ENCODE measurements at places on chromosomes 7 and 10. TPM values are rescaled to one million over a fixed set of nuclear protein-coding genes. Genes with fewer than 3 reads are reported as not detected.
A peak's percentile ranks its signal among the peaks of the same experiment; 100 is the strongest.

- peaks cover 51% of the 10 kb centered on the region for H3K36me3 ChIP-seq
- no peak overlapping the region for H3K4me3 ChIP-seq
- H3K27me3 ChIP-seq = no peaks in the 10 kb centered on the region
- peaks cover 100% of the 10 kb centered on the region for H3K4me1 ChIP-seq
- H3K27ac ChIP-seq = peak overlapping the region; percentile 88
Observed at GRCh38 chr10:124701435-124701834, 42.7 kb downstream of the FAM53B start.

DNA sequence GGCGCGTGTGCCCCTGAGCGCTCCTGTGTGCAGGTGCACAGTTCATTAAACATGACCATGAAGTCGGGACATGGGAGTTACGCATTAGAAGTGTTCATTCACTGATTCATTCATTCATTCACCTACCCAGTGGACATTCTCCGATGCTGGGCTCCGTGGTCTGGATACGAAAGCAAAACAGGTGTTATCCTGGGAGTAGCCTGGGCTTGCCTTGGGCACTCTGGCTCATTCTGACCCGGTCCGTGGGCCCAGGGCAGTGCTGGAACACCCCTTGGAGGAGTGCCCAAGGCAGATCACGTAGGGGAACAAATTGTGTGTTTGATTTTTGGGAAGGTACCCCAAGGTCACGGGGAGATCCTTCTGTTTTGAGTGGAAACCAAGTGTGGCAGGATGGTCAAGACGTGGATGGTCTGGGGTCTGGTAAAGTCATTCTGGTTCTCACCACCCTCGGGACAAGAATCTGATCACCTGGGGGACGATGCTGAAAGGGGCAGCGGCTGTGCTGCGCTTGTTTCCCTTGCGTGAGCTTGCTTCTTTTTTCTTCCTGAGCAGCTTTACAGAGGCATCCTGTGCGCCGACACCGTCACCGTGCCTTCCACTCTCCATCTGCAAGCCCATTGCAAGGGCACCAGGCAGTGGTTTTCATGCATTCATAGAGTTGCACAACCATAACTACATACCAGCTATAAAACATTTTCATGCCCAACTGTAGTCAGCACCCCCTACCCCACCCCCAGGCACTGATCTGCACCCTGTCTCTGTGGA is 10.1 kb downstream of the ELFN1 start:
- no peaks in the 10 kb centered on the region for H3K4me1 ChIP-seq
- peak; percentile 11 for DNase-seq
- H3K27ac ChIP-seq = no peak overlapping the region
- H3K36me3 ChIP-seq = no peaks in the 10 kb centered on the region
- no peak overlapping the region for H3K4me3 ChIP-seq
- H3K27me3 ChIP-seq = no peaks in the 10 kb centered on the region

GRCh38 chr10:101415884-101416283 is 61.9 kb downstream of the BTRC start:
- no peaks in the 10 kb centered on the region for H3K36me3 ChIP-seq
- no peak overlapping the region for H3K4me3 ChIP-seq
- no peaks in the 10 kb centered on the region for H3K4me1 ChIP-seq
- no peaks in the 10 kb centered on the region for H3K27me3 ChIP-seq

- no peaks in the 10 kb centered on the region for H3K27me3 ChIP-seq
- no peak for DNase-seq
- H3K4me3 ChIP-seq = no peak overlapping the region
- H3K36me3 ChIP-seq = no peaks in the 10 kb centered on the region
- no peak overlapping the region for H3K27ac ChIP-seq
Observed at GRCh38 chr7:77482015-77482414, 55.1 kb upstream of the PTPN12 start.

DNA sequence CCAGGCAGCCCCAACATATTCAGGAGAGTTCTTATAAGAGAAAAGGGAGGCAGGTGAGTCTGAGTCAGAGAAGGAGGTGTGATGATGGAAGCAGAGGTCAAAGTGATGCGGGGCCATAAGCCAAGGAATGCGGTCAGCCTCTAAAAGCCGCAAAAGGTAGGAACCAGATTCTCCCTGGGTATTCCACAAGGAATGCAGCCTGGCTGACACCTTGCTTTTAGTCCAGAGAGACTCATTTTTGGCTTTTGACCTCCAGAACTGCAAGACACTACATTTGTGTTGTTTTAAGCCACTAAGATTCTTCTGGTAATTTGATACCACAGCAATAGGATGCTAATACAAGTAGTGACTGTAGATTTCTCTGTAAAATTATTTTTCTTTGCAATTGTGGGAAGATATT is 151.5 kb upstream of the EEPD1 start:
- no peak overlapping the region for H3K27ac ChIP-seq
- no peaks in the 10 kb centered on the region for H3K27me3 ChIP-seq
- DNase-seq = no peak

- H3K4me1 ChIP-seq = no peaks in the 10 kb centered on the region
- H3K36me3 ChIP-seq = no peaks in the 10 kb centered on the region
- H3K27ac ChIP-seq = no peak overlapping the region
- H3K4me3 ChIP-seq = no peak overlapping the region
Observed at GRCh38 chr7:81629702-81630101, 140.1 kb downstream of the HGF start.

GRCh38 chr7:1246871-1247526 is 14.3 kb downstream of the UNCX start:
- DNase-seq = no peak
- peaks cover 8% of the 10 kb centered on the region for H3K4me1 ChIP-seq
- no peak overlapping the region for H3K27ac ChIP-seq
- H3K36me3 ChIP-seq = no peaks in the 10 kb centered on the region
- H3K4me3 ChIP-seq = no peak overlapping the region

DNA sequence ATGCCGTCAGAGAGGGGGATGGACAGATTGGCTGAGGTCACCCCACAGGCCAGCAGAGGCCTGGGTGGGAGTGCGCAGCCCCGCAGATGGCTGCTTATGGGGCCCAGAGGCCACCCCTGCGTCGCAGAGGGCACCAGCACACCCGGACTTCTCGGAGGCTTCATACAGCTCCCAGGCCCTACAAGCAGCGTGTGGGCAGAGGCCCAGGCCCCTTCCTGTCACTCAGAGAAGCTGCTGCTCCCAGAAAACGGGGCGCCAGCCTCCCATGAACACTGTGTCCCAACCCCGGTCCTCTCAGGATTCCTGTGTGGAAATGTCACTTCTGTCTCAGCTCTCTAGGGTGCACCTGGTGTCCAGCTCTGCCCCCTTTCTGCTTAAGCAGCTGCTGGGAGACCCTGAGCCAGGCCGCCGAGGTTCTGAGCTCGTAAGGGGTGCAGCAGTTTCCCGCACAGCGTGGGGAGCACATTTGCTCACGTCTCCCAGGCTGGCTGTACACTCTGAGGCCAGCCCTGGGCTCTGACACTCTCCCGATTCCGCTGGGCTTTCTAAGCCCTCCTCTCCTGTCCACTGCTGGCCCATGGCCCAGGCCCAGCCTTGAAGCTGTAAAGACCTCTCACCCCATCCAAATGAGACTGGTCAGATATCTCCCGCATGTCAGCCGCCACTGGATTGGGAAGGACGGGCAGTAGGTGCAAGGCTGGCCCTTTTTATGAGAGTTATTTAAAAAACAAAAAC is 6.8 kb downstream of the GPR146 start:
- H3K27ac ChIP-seq = no peak overlapping the region
- no peak for DNase-seq
- H3K27me3 ChIP-seq = peaks cover 3% of the 10 kb centered on the region
- peaks cover 34% of the 10 kb centered on the region for H3K4me1 ChIP-seq
- H3K36me3 ChIP-seq = no peaks in the 10 kb centered on the region

GRCh38 chr7:141001122-141001521 is 13.6 kb downstream of the MRPS33 start:
- H3K27ac ChIP-seq = no peak overlapping the region
- peaks cover 4% of the 10 kb centered on the region for H3K36me3 ChIP-seq
- no peak overlapping the region for H3K4me3 ChIP-seq
- no peaks in the 10 kb centered on the region for H3K27me3 ChIP-seq
- no peak for DNase-seq
- no peaks in the 10 kb centered on the region for H3K4me1 ChIP-seq

DNA sequence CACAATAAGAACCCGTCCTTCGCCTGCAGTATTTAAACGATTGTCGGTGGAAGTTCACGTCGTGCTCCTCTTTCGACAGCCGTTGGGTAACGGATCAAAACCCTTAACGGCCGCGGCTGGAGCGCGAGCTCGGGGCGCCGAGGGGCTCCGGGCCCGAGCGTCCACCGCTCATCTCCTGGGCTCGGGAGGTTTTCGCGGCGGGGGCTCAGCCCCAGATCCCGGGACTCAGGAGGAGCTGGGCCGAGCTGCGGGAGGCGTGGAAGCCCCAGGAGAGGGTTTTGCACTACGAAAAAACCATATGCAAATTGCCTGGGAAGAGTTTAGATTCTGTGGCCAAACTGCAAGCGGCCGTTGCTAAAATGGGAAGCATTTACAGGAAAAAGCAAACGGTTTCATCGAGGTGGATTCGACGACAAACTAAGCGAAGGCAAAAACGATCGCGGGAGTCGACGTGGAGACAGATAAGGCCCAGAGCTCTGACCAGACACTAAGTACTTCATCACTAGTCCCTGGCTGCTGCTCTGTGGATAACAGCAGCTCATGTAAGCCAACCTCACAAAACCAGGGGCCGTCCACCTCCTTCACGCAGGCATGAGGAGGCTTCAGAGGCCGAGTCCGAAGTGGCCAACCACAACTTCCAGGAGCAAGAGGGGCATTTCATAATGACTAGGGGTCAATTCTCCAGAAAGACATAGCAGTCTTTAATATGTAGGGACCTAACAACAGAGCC is 129.7 kb downstream of the MARCHF5 start:
- H3K4me1 ChIP-seq = peaks cover 10% of the 10 kb centered on the region
- DNase-seq = no peak
- no peaks in the 10 kb centered on the region for H3K36me3 ChIP-seq
- no peak overlapping the region for H3K27ac ChIP-seq
- no peak overlapping the region for H3K4me3 ChIP-seq
- peaks cover 9% of the 10 kb centered on the region for H3K27me3 ChIP-seq

DNA sequence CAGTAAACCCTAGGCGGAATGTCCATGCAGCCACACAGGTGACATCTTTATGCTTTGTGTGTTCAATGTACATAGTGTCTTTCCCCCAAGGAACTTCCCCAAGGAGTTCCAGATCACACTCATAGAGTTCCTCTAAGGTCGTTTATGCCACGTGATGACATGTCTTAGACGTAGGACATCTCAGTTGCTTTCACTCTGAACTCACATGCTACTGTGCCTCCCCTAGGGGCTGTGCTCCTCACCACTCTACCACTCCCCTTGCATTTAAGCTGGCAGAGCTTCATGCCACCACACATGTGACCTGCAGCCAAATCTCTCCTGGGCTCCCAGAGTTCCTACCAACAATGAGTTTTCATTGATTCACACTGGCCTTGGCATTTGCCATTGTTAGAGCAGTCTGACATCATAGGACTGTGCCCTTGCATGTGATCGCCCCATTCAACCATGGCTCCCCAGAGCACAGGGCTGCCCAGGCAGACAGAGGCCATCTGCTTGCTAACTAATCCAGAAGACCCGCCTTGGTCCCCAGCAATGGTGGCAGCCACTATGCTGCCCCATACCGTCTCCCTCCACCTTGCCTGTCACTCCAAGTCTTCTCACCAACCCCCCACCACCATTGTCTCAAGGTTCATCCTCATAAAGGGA is 95.3 kb upstream of the MACROH2A2 start:
- DNase-seq = no peak
- H3K36me3 ChIP-seq = no peaks in the 10 kb centered on the region
- peaks cover 12% of the 10 kb centered on the region for H3K4me1 ChIP-seq
- no peak overlapping the region for H3K27ac ChIP-seq

GRCh38 chr10:10475812-10476211 is 541.9 kb upstream of the CELF2 start:
- no peaks in the 10 kb centered on the region for H3K4me1 ChIP-seq
- H3K27me3 ChIP-seq = no peaks in the 10 kb centered on the region
- no peaks in the 10 kb centered on the region for H3K36me3 ChIP-seq
- H3K4me3 ChIP-seq = no peak overlapping the region
- DNase-seq = no peak
- H3K27ac ChIP-seq = no peak overlapping the region

DNA sequence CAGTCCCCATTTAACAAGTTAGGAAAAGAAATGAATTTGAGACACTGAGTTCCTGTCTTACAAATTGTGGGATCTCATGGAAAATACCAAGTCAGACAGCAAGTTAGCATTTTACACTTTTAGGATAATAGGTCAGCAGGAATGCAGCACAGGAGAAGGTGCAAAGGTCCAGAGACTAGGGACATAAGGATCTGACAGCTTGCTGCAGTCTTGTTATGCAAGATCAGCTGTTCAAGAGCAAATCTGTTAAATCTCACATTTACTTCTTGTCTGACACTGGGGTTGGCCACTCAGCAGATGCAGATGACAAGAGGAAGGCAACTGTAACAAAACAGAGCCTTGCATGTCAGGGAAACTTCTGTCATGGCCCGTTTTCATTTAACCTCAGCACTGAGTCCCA is 239.6 kb downstream of the PHF14 start:
- H3K36me3 ChIP-seq = no peaks in the 10 kb centered on the region
- H3K4me3 ChIP-seq = no peak overlapping the region
- no peak overlapping the region for H3K27ac ChIP-seq

- peaks cover 32% of the 10 kb centered on the region for H3K4me1 ChIP-seq
- no peak for DNase-seq
- H3K27ac ChIP-seq = peak overlapping the region; percentile 88
- no peaks in the 10 kb centered on the region for H3K27me3 ChIP-seq
Observed at GRCh38 chr7:44059219-44060090, 5.9 kb downstream of the PGAM2 start.

DNA sequence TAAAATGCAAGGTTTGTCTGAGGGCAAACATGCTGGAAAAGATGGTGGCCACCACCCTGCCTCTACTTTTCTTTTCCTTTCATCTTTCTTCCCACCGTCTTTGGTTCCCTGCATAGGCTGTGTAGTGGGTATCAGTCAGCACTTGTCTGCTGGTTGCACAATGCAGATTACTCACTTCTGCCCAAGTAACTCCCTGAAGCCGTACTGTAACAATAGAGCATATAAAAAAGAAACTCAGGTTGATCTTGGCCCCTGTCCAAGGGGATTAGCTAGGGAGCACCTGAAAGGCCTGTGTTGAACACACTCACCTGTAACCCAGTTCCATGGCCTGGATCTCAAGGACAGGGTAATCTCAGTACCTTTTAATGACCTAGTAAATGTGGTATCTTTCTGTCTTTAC is 533.0 kb upstream of the GALNT17 start:
- H3K4me1 ChIP-seq = peaks cover 13% of the 10 kb centered on the region
- no peak overlapping the region for H3K27ac ChIP-seq
- H3K36me3 ChIP-seq = no peaks in the 10 kb centered on the region

Gene FAM25G
- total RNA-seq = not detected

Gene NPTX2
- not detected for total RNA-seq

Gene CDH23
- 6.0 TPM for total RNA-seq

Gene GBF1
- 48.2 TPM for total RNA-seq

Gene ZNF736
- 26.6 TPM for total RNA-seq

Data from natural killer cell (primary cell).